Esophagus squamous epithelium (tissue), 5 donors: ENCODE measurements at places on chromosomes 3 and 15. TPM values are rescaled to one million over a fixed set of nuclear protein-coding genes. Genes with fewer than 3 reads are reported as not detected.

DNA sequence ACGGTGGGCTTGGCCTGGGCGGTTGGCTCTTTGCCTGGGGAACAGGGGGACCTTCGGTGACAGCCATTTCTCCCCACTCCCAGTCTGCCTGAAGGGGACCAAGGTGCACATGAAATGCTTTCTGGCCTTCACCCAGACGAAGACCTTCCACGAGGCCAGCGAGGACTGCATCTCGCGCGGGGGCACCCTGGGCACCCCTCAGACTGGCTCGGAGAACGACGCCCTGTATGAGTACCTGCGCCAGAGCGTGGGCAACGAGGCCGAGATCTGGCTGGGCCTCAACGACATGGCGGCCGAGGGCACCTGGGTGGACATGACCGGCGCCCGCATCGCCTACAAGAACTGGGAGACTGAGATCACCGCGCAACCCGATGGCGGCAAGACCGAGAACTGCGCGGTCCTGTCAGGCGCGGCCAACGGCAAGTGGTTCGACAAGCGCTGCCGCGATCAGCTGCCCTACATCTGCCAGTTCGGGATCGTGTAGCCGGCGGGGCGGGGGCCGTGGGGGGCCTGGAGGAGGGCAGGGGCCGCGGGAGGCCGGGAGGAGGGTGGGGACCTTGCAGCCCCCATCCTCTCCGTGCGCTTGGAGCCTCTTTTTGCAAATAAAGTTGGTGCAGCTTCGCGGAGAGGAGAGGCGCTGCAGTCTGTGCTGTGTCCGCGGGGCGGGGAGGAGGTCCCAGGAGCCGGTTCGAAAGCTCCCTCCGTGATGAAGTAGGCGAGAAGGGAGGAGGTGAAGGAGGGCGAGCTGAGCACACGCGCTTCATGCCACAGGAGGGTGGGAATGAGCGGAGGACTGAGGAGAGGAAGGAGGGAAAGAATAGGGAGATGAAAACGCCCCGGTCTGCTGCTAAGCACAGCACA is 9.6 kb downstream of the CLEC3B start:
- H3K4me1 ChIP-seq: peaks cover 11% of the 10 kb centered on the region
- no peaks in the 10 kb centered on the region for H3K36me3 ChIP-seq
- H3K27ac ChIP-seq: peak overlapping the region; percentile 86
- no peak for DNase-seq
- peak overlapping the region; percentile 15 for H3K4me3 ChIP-seq

DNA sequence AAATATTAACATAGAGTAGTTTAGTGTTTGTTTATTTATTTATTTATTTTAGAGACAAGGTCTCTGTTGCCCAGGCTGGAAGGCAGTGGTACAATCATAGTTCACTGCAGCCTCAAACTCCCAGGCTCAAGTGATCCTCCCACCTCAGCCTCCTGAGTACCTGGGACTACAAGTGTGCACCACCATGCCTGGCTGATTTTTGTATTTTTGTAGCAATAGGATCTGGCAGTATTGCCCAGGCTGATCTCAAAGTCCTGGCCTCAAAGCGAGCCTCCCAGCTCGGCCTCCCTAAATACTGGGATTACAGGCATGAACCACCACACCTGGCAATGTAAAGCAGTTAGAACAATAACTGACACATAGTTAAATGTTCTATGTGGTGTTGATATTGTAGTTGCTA is 4.4 kb upstream of the ZNF148 start:
- H3K4me3 ChIP-seq: no peak overlapping the region
- DNase-seq: no peak
- no peaks in the 10 kb centered on the region for H3K36me3 ChIP-seq

Gene NOX5
- total RNA-seq: 0.19 TPM

DNA sequence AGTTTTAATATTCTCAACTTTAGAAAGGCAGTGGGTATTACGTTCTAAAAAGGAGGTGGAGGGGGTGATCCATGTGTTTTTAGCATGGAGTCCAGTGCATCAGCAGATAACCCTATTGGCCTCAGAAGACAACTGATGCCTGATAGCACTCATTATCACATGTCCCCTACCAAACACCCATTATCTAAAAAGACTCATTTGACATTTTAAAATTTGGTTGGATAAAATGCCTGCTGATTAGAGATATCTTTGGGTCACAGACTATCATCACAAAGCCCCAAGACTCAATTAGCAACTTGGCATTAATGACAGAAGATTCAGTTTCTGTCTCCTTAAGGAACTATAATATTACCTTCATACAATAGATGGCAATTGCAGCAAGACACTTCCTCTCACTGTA is 589.3 kb downstream of the RBMS3 start:
- H3K4me3 ChIP-seq: no peak overlapping the region
- H3K36me3 ChIP-seq: no peaks in the 10 kb centered on the region
- no peak overlapping the region for H3K27ac ChIP-seq
- no peaks in the 10 kb centered on the region for H3K27me3 ChIP-seq
- no peak for DNase-seq

DNA sequence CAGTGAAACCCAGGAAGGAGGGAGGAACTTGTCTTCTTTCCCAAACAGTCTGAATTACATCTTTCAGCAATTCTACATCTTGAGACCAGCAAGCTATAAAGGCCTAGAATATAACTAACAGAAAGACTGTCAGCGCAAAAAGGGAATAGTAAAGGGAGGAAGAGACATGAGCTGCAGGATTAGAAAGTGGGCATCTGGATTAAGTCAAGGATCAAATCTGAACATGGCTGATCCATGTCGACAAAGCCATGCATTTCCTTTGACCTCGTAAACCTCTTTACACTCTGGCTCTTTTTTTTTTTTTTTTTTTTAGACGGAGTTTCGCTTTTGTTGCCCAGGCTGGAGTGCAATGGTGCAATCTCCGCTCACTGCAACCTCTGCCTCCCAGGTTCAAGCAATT is 35.4 kb upstream of the KCNMB3 start:
- no peak overlapping the region for H3K27ac ChIP-seq
- no peak for DNase-seq
- H3K4me1 ChIP-seq: no peaks in the 10 kb centered on the region
- no peak overlapping the region for H3K4me3 ChIP-seq
- H3K27me3 ChIP-seq: no peaks in the 10 kb centered on the region

Gene SCAANT1
- not detected for total RNA-seq

- H3K36me3 ChIP-seq: peaks cover 9% of the 10 kb centered on the region
- H3K4me1 ChIP-seq: no peaks in the 10 kb centered on the region
- H3K27me3 ChIP-seq: no peaks in the 10 kb centered on the region
- no peak for DNase-seq
- H3K27ac ChIP-seq: no peak overlapping the region
- no peak overlapping the region for H3K4me3 ChIP-seq
These were observed 162.5 kb downstream of the DPH6 start for GRCh38 chr15:35383506-35383905.

Gene ERICH6
- total RNA-seq: not detected

- H3K36me3 ChIP-seq: no peaks in the 10 kb centered on the region
- DNase-seq: no peak
- H3K4me3 ChIP-seq: peak within 1 kb of the TSS; percentile 57
- H3K27me3 ChIP-seq: no peaks in the 10 kb centered on the region
- H3K4me1 ChIP-seq: peaks cover 28% of the 10 kb centered on the region
- peak within 1 kb of the TSS; percentile 90 for H3K27ac ChIP-seq
These were observed at the start of gene TRAK1 for GRCh38 chr3:42090973-42091731. TSS of gene TRAK1 (plus strand) at chr3:42091357. CDS start at chr3:42091470, 113 bp downstream.

Gene LOXL1
- total RNA-seq: 4.3 TPM

Gene CAMK1
- 2.9 TPM for total RNA-seq

DNA sequence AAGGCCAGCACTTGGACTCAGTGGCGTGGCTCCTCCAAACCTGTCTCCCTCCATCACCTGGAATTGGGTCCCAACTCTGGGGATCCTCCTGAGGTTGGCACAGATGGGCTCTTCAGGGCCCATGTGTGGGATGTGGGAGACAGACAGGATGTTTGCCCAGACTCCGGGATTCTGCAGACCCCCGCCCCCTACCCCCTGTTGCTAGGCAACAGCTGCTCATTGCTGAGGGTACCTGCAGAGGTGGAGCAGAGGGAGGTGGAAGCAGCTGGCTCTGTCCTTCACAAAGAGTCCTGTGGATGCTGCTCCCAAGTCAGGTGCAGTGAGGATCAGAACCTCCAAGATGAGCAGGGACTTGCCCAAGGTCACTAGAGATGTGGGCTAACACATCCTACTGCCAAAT is 40.0 kb upstream of the SLC6A1 start:
- no peak for DNase-seq
- no peaks in the 10 kb centered on the region for H3K36me3 ChIP-seq
- no peak overlapping the region for H3K27ac ChIP-seq
- no peaks in the 10 kb centered on the region for H3K27me3 ChIP-seq
- H3K4me1 ChIP-seq: peaks cover 4% of the 10 kb centered on the region

GRCh38 chr3:175489406-175489805 is 630.3 kb downstream of the NAALADL2 start:
- H3K27me3 ChIP-seq: no peaks in the 10 kb centered on the region
- H3K4me3 ChIP-seq: no peak overlapping the region
- no peaks in the 10 kb centered on the region for H3K4me1 ChIP-seq
- no peaks in the 10 kb centered on the region for H3K36me3 ChIP-seq
- DNase-seq: no peak

Gene ANXA2
- 2,445 TPM for total RNA-seq

- H3K27me3 ChIP-seq: no peaks in the 10 kb centered on the region
- no peaks in the 10 kb centered on the region for H3K4me1 ChIP-seq
- no peaks in the 10 kb centered on the region for H3K36me3 ChIP-seq
- no peak for DNase-seq
- H3K27ac ChIP-seq: no peak overlapping the region
These were observed 27.2 kb downstream of the AQR start for GRCh38 chr15:34942363-34942762.

DNA sequence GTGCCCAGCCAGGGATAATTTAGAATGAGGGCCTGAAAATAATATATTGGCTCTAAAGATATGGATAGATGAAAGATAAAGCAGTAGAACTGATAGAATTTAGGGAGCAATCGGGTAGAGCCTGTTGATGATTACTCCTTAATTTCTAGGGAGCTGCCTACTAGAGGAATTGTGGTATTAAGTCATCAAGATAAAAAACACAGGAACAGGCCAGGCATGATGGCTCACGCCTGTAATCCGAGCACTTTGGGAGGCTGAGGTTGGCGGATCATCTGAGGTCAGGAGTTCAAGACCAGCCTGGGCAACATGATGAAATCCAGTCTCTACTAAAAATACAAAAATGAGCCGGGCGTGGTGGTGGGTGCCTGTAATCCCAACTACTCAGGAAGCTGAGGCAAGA is 130.4 kb downstream of the PCCB start:
- no peak overlapping the region for H3K27ac ChIP-seq
- H3K4me1 ChIP-seq: no peaks in the 10 kb centered on the region
- DNase-seq: no peak
- H3K27me3 ChIP-seq: no peaks in the 10 kb centered on the region
- no peak overlapping the region for H3K4me3 ChIP-seq

- DNase-seq: no peak
- H3K27me3 ChIP-seq: no peaks in the 10 kb centered on the region
- no peak overlapping the region for H3K4me3 ChIP-seq
- H3K27ac ChIP-seq: no peak overlapping the region
- no peaks in the 10 kb centered on the region for H3K36me3 ChIP-seq
- H3K4me1 ChIP-seq: peaks cover 7% of the 10 kb centered on the region
These were observed 17.3 kb downstream of the CACNA2D3 start for GRCh38 chr3:54139630-54140029.

- no peaks in the 10 kb centered on the region for H3K4me1 ChIP-seq
- H3K4me3 ChIP-seq: no peak overlapping the region
- no peaks in the 10 kb centered on the region for H3K27me3 ChIP-seq
- no peak overlapping the region for H3K27ac ChIP-seq
- no peak for DNase-seq
These were observed 66.5 kb upstream of the CMTM7 start for GRCh38 chr3:32325201-32325600.

GRCh38 chr3:120181632-120182031 is 87.4 kb upstream of the GSK3B start:
- H3K36me3 ChIP-seq: no peaks in the 10 kb centered on the region
- H3K27ac ChIP-seq: no peak overlapping the region
- H3K4me3 ChIP-seq: no peak overlapping the region
- no peak for DNase-seq

Gene TAMM41
- total RNA-seq: 9.6 TPM

DNA sequence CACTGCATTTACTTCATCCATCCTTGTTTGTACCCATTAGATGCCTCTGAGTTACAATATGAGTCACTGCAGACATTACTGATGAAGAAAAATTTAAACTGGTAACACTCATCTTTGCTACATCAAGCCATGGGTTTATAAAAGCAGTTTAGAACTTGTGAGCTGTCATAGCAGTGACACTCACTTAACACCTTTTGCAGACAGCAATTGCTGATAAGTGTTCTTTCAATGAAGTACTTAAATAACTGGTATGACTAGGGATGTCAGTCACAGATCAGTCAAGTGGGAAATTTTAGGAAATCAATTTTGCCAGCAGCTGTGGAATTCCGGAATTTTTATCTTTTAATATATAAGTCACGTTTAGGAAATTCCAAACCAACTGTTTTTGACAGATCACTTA is 643.0 kb downstream of the TBL1XR1 start:
- no peak overlapping the region for H3K27ac ChIP-seq
- no peak for DNase-seq

DNA sequence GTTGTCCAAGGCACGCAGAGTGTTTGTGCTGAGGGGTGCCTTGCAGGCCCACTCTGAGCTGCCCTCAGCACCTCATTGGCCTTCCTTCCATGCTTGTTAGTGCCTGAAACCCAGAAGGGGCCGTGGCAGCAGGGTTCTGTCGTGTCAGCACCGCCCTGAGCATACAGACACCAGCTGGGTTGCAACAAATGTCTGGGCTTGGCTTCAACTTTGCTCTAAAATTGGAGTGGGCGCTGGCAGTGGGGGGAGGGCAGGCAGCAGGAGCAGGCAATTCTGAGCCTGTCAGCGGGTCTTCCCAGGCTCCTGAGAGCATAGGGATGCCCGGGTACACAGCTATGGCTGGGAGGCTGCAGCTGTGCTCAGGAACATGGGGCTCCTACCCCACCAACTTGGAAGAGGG is 464.3 kb downstream of the EPHA3 start:
- no peaks in the 10 kb centered on the region for H3K4me1 ChIP-seq
- H3K36me3 ChIP-seq: no peaks in the 10 kb centered on the region
- H3K4me3 ChIP-seq: no peak overlapping the region
- DNase-seq: no peak
- no peaks in the 10 kb centered on the region for H3K27me3 ChIP-seq
